Activated T-helper 1 cell treated with anti-CD3 and anti-CD28 coated beads, Interleukin-12 subunit alpha, Interleukin-12 subunit beta, Interleukin-2, Interleukin-4 antibody, amounts not matched to agents 30 ng/mL and 10 ng/mL and 1 ng/mL, durations not matched to agents 14 hours and 24 hours and 36 hours (primary cell): ENCODE measurements at places on chromosomes 5 and 9. TPM values are rescaled to one million over a fixed set of nuclear protein-coding genes. Genes with fewer than 3 reads are reported as not detected.

GRCh38 chr5:103264508-103264907, 5.9 kb downstream of the MACIR start:
- peaks cover 44% of the 10 kb centered on the region for H3K4me1 ChIP-seq
- H3K4me3 ChIP-seq: no peak overlapping the region
- H3K27ac ChIP-seq: no peak overlapping the region

Gene IFNB1
- total RNA-seq: 0.23 TPM in 1 of 2 replicates, not detected in the other

DNA sequence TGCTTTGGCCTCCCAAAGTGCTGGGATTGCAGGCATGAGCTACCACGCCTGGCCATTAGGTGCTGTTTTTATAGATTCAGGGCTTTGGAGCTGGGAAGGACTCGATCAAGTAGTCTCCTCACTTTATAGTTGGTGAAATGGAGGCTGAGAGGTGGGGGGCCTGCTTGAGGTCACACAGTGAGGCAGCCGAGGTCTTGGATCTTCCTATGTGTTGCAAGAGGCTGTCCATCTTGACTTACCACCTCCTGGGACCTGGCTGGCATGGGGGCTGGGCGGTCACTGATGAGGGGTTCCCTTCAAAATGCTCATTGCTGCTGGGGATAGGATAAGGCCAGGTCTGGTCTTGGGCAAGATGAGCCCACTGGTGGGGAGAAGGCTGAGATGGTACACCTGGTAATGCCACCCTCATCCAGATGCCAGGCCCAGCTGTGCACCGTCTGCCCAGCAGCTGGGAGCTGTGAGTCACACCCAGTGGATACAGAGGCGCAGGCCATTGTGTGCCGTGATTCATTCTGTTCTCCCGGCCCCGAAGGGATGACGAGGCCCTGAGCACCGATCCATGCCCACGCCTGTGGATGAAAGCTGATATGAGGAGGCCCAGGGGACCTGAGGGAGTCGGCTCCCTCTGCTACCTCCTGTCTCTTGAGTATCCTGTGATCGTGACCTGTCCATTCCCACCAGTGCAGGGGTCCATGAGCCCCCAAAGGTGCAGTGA, 10.5 kb upstream of the NDST1 start:
- H3K4me1 ChIP-seq: no peaks in the 10 kb centered on the region
- DNase-seq: no peak
- no peaks in the 10 kb centered on the region for H3K36me3 ChIP-seq
- no peak overlapping the region for H3K27ac ChIP-seq
- peaks cover 1% of the 10 kb centered on the region for H3K27me3 ChIP-seq

Gene ELL2
- total RNA-seq: 93.9 and 97.6 TPM in 2 replicates
